ENCODE measurements at places on chromosomes 3 and 15. TPM values are rescaled to one million over a fixed set of nuclear protein-coding genes. Genes with fewer than 3 reads are reported as not detected.

- DNase-seq: no peak
Observed at GRCh38 chr3:50323092-50323600, 601 bp upstream of the HYAL2 start.

DNA sequence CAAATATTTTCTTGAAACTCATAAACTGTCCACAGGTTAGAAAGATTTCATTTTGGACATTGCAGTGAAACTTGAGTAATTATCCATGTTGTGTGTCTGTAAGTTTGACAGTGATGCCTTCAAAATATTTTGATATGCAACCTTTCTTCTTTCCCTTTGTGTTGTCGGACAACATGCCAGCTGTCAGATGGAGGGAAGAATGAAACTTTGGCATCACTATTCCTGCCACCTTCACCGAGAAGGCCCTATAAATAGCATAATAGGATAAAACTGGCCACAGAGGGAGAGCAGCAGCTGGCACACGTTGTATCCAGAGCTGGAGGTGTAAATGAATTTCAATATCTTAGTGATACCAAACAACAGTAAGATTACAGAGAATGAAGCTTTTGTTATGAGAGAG lies 436.7 kb upstream of the CFAP20DC start:
- no peak for DNase-seq

DNA sequence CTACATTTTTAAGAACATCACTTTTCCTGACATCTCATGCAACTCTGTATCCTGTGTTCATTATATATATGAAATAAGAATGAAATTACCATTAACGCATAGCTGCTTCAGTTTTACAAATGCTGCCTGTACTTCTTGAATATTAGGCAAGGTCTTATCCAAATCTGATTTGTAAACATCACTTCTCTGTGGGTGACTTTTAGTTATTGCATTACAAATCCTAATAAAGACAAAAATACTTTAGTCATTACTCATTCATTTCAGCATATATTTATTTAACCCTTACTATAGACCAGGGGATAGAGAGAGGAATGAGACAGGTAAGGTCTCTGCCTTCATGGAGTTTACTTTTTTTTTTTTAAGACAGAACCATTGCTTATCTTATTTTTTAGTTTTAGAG lies 36.8 kb downstream of the MTMR10 start:
- no peak for DNase-seq

DNA sequence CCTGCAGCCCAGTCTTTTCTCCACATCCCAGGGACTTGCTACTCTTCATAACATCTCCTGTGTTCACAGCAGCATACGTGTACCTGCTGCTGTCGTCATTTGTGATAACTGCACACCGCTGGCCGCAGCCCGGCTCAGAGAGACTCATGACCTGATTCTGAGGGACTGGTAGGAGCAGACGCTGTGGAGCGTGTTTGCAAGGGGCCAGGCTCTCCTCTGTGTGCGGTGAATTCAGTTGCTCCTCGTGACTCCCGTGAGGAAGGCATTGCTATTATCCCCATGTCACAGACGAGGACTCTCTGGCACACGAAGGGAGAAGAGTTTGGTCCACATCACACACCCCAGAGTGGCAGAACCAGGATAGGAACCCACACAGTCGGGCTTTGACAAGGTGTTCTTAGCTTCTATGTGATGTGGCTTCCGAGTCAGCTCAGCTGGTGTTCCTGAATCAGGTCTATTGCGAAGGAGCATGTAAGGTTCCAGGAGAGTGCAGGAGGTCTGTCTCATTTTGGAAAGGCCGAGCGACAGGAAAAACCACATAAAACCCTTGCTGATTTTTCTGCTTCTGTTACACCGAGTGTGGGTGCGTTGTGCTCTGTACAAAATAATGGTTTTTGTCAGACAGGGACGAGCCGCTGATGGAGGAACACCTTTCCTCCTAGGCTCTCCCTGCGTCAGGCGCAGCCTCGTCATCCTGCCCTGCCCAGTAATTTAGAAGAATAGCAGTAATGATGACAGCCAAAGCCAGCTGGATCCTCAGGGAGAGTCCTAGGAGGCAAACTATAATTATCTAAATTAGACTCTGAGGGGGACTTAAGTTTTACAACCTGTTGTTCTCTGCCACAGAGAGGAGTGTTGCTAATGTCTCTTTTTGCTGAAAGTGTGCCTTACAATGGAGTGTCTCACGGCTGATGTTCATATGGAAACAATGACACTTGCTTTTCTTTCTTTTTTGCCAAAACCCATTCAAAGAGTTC lies 157.5 kb upstream of the RGMA start:
- DNase-seq: no peak

Gene SLC6A20
- total RNA-seq: 0.16 TPM

All from sigmoid colon (tissue), 7 donors.